ENCODE measurements at places on chromosomes 7 and 10.

GRCh38 chr10:34664706-34665105 is 150.4 kb downstream of the PARD3 start:
- no peak for DNase-seq

DNA sequence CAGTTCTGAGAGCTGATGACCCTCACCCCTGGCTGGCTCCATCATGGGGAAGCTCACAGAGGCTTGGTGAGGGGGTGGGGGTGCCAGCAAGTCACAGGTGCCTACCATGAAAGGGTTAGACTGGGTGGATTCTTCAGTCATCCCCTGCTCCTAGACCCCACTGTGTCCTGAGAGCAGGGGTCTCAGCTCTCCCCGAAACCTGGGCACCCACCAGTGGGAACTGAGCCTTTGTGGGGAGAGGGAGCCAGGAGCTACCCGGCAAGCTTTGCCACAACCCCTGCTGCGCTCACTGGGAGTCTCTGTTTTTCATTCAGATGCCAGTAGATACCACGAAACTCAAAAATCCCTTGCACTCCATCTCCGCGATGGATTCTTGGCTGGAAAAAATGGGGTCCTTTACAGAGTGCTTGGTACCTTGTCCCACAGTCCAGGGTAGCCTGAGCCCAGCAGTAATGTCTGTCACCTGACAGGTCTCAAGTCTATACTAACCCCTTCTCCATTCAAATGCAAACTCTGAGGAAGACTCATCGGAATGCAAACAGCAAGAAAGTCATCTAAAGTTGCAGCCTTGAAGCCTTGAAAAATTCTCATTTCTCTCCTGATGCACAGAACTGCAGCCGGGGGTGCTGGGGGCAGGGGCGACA is 48.9 kb upstream of the ENO4 start:
- no peak for DNase-seq

DNA sequence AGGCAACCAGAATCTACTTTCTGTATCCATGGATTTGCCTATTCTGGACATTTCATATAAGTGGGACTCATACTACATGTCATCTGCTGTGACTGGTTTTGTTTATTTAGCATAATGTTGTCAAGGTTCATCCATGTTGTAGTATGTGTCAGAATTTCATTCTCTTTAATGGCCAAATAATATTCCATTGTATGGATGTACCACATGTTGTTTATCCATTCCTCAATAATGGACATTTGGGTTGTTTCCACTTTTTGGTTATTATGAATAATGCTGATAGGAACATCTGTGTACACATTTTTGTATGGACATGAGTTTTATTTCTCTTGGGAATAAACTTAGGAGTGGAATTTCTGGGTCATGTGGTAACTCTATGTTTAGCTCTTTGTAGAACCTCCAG is 133.7 kb downstream of the CREB5 start:
- DNase-seq = no peak

DNA sequence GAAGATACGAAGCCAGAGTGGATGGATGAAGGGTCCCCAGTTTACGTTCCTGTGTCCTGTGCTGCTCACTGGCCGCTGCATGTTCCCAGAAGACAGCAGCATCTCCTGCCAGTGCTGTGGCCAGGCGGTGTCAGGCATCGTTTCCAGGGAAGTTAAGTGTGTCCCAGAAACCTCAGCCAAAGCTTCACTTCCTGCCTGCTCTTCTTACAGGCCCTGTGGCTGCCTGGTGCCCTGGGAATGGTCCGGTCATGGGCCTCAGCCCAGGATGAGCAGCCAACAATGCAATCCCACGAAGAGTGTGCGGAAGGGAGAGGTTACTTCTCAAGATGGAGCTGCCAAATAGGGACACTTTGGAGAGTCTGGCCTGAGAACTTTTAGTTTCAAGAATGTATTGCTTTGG is 99.7 kb upstream of the TARP start:
- DNase-seq = peak; percentile 12

DNA sequence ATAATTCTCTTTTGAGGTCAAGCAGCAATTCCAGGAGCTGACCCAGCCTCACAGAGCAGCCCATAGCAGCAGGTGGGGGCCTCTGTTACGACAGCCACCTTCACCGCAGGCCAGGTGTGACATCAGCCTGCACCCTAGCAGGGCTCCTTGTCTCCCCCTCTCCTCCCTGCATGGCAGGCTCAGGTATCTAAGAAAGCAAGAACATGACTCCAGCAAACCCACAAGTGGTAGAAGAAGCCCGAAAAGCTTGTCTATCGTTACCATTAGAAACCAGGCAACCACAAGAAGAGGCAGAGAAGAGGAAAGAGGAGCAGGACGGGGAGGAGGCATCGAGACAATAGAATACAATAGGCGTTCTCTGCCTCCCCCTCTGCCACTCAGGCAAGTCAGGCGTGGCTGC is 104.0 kb upstream of the PRR15 start:
- no peak for DNase-seq

GRCh38 chr10:784403-785088 is 95.1 kb upstream of the DIP2C start:
- DNase-seq = peak; percentile 68

DNA sequence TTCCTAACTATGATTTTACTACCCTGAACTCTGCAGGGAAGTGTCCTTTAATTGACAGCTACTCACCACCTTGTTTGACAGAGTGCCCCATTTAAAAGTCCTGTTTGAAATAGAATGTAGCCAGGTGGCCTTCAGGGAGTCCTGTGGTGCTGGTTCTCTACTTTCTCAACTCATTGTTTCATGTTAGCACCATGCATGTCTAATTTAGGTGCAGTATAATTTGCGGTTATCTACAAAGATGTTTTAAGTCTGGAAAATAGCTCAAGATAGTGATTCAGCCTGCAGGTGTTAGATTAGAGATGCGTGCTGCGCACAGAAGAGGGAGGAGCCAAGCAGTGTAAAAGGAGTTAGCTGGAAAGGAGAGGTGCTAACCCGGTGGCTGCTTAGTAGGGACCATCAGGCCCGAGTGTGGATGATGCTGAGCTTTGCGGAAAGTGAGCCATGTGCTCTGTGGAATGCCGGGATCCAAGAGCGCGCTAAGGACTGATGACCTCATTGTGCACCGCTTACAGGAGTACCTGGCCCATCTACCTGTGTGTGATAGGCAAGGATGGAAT is 1.2 kb downstream of the CCM2 start:
- DNase-seq = no peak

GRCh38 chr10:132498562-132499366 is 38.8 kb upstream of the INPP5A start:
- no peak for DNase-seq

- no peak for DNase-seq
Measured at GRCh38 chr10:102230861-102231356, 4.8 kb downstream of the ELOVL3 start.

GRCh38 chr7:91396-92175 is 100.8 kb upstream of the FAM20C start:
- no peak for DNase-seq

GRCh38 chr7:86765931-86766330 is 122.2 kb downstream of the GRM3 start:
- no peak for DNase-seq

DNA sequence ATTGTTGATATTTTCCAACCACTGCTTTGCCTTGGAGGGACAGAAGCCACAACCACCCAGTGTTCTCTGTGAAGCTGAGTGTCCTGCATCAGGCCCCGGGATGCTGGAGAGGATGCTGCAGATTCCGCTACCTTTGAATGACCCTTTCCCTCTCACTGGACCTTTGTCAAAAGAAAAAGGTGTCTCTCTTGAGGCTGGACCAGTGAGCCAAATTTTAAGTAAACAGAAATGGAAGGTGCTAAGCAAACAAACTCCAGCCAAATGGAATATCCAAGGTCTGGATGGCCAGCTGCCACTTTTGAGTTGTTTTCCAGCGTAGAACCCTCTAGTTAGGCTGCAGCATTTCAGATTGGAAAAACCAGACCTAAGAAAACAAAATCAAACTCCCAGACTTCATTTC is 145.5 kb downstream of the TRIL start:
- DNase-seq = no peak

DNA sequence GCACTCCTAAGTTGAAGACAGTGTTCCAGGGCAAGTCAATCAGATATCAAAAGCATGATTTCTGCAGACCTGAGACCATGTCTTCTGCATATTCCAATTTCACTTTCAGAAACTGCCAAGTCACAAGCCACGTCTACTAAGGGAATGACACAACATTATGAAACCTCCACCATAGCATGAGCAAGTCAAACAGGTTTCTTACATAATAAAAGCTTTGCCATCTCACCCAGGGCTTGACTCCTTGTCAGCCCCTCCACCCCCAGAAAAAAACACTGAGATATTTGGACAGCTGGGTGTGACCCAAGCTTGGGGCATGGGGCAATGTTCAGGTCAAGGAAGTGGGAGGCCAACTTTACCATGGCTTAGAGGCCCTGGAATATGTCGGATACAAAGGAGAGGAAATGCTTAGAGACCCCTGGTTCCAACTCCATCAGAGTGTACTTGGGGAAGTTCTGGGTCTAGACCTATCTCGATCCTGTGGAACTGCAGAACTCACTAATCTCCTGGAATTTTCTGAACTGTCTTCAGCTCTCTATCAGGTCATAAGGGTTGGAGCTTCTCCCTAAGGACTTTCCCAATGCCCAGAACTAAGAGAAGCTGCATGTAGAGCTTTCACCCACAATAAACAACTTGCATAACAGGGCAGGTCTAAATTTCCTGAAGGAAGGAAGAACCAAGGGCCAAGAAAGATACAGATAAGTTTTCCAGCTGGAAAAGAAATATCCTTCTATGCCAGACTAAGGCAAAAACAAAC is 80.6 kb upstream of the NAMPT start:
- DNase-seq = no peak

- no peak for DNase-seq
Measured at GRCh38 chr10:104456802-104457542, 103.3 kb downstream of the CFAP58 start.

DNA sequence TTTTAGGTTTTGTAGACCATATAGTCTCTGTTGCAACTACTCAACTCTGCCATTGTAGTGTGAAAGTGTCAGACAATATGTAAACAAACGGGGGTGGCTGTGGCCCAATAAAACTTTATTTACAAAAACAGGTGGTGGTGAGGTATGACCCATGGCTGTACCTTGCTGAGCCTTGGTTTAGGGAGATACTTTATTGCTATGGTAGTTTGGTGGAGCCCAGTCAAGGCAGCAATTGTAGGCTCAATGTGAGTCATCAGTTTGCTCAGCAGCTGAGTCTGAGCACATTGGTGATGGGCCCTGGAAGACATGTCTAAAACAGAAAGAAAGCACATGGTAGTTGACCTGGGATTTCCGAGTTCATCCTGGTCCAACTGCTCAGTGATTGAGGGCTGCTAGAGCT is 242.5 kb downstream of the REEP3 start:
- peak; percentile 65 for DNase-seq

DNA sequence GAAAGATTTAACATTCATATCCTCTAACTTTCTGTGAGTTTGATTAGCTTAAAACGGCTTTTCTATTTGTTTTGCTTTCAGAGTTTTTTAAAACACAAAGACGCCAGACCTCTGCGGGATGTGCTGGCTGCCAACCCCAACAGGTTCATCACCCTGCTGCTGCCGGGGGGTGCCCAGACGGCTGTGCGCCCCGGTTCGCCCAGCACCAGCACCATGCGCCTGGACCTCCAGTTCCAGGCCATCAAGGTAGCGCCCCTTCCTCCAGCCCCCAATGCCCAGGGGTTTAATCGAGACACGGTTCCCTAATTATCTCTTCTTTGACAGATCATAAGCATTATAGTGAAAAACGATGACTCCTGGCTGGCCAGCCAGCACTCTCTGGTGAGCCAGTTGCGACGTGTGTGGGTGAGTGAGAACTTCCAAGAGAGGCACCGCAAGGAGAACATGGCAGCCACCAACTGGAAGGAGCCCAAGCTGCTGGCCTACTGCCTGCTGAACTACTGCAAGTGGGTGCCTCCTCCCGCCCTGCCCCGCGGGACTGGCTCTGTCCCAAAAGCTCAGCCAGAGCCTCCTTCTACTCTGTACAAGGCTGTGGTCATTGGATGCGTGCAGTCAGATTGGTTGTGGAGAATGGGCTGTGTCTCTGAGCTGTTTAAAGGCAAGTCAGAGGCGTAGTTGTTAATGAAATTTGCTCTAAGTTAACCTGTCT is 71.2 kb downstream of the TRRAP start:
- DNase-seq = no peak

GRCh38 chr7:110204527-110204926 is 886.4 kb upstream of the LRRN3 start:
- peak; percentile 5 for DNase-seq

GRCh38 chr10:98487649-98488048 is 40.9 kb upstream of the HPS1 start:
- no peak for DNase-seq

- DNase-seq = no peak
Measured at GRCh38 chr10:60769406-60769805, 8.9 kb upstream of the CDK1 start.

DNA sequence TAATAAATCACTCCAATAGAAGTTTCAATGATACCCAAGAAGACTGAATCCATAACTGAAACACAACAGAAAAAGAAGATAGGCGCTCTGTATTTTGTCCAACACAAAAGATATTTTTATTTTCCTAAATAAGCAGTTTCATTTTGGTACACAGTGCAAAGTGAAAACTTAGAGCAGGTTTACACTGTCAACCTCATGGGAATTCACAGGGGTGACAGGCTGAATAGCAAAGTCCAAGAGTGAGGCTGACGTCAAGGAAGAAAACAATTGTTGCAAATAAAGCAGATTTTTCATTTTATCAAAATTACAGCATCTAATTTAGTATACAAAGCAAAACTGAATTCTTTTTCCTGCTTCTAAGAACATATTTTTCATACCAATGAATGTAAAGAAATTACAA is 28.6 kb downstream of the NAMPT start:
- no peak for DNase-seq

GRCh38 chr10:58341947-58342346 is 7.1 kb downstream of the UBE2D1 start:
- DNase-seq = no peak

DNA sequence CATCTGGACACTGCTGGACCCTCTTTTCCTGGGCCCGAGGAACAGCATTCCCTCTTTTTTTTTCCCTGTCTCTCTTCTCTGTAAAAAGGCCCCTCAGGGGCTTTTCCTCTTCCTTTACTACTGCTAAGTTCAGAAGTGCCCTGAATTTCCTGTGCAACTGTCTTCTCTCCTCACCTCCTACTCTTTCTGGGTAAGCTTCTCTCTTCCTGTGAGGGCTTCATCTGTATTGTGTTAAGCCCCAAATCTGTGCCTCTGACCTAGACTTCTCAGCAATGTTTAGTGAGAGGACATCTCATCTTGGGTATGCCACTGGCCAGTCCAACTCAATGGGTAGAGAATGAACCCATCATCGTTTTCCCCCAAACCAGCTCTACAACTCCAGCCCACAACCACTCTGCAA is 174.2 kb downstream of the PTEN start:
- no peak for DNase-seq

DNA sequence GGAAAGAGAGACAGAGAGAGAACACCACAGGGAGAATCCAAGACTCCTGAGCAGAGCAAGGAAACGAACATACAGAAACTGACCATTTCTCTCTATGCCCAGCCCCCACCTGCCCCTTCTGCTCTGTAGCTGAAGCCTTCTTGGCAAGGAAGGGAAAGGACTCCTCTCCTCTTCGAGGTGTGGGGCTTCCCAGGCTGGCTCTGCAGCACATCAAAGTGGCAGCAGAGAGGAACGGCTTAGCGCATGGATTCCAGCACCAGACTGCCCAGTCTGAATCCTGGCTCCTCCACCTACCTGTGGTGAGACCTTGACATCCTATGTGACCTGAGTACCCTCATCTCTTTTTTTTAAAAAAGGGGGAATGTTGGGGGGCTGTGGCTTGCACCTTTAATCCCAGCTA is 69.4 kb downstream of the SH3PXD2A start:
- no peak for DNase-seq
